ENCODE measurements at places on chromosomes 12 and 14. TPM values are rescaled to one million over a fixed set of nuclear protein-coding genes. Genes with fewer than 3 reads are reported as not detected.
A peak's percentile ranks its signal among the peaks of the same experiment; 100 is the strongest.

- H3K4me1 ChIP-seq: no peaks in the 10 kb centered on the region
- H3K27me3 ChIP-seq: peaks cover 2% of the 10 kb centered on the region
- no peak overlapping the region for H3K4me3 ChIP-seq
Observed at GRCh38 chr14:97010491-97011160, 213.4 kb downstream of the VRK1 start.

GRCh38 chr14:75295491-75296345 lies 17.1 kb downstream of the FOS start:
- no peaks in the 10 kb centered on the region for H3K36me3 ChIP-seq
- H3K4me3 ChIP-seq: peak overlapping the region; percentile 56
- H3K27ac ChIP-seq: peak overlapping the region; percentile 82
- H3K4me1 ChIP-seq: peaks cover 17% of the 10 kb centered on the region
- DNase-seq: peak; percentile 88

GRCh38 chr12:31018790-31019505 lies 54.7 kb upstream of the DDX11 start:
- H3K36me3 ChIP-seq: no peaks in the 10 kb centered on the region
- peak overlapping the region; percentile 9 for H3K4me3 ChIP-seq
- H3K27me3 ChIP-seq: peaks cover 13% of the 10 kb centered on the region
- no peak for DNase-seq
- peaks cover 30% of the 10 kb centered on the region for H3K4me1 ChIP-seq
- no peak overlapping the region for H3K27ac ChIP-seq

GRCh38 chr12:95371571-95371970 lies 102.4 kb upstream of the METAP2 start:
- no peak overlapping the region for H3K4me3 ChIP-seq
- peaks cover 2% of the 10 kb centered on the region for H3K27me3 ChIP-seq
- DNase-seq: no peak
- no peaks in the 10 kb centered on the region for H3K36me3 ChIP-seq
- H3K27ac ChIP-seq: no peak overlapping the region

GRCh38 chr14:20799892-20800544 lies 2.6 kb downstream of the RNASE1 start:
- H3K4me3 ChIP-seq: peak overlapping the region; percentile 81
- DNase-seq: peak; percentile 44
- H3K4me1 ChIP-seq: peaks cover 47% of the 10 kb centered on the region
- H3K27me3 ChIP-seq: peaks cover 8% of the 10 kb centered on the region

DNA sequence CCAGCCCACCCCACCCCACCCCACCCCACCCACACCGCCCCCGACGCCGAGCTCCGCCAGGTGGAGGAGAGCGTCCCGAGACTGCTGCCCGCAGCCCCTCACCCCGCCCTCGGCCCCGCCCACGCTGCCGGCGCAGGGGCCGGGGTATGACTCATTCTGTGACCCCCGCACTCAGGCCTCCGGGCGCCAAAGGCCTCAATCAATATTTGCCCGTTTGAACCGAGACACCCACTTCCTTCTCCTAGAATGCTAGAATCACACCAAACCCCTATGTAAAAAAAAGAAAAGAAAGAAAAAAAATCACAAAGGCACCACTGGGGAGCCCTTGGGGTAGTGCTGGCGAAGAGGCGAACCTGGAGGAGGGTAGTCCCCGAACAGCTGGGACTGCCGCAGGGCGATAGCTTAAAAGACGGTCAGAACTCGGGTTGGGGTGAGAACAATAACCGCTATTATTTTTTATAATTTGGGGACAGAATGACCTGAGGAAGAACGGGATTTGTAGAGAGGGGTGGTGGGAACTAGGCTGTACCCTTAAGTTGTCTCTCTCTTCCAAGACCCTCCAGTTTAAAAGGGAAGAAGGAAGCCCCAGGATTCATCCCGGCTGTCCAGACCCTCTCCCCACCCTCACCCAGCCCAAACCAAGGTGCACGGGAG lies 894 bp downstream of the KRT8 start:
- DNase-seq: peak; percentile 57
- peaks cover 9% of the 10 kb centered on the region for H3K27me3 ChIP-seq
- H3K4me1 ChIP-seq: peaks cover 40% of the 10 kb centered on the region

DNA sequence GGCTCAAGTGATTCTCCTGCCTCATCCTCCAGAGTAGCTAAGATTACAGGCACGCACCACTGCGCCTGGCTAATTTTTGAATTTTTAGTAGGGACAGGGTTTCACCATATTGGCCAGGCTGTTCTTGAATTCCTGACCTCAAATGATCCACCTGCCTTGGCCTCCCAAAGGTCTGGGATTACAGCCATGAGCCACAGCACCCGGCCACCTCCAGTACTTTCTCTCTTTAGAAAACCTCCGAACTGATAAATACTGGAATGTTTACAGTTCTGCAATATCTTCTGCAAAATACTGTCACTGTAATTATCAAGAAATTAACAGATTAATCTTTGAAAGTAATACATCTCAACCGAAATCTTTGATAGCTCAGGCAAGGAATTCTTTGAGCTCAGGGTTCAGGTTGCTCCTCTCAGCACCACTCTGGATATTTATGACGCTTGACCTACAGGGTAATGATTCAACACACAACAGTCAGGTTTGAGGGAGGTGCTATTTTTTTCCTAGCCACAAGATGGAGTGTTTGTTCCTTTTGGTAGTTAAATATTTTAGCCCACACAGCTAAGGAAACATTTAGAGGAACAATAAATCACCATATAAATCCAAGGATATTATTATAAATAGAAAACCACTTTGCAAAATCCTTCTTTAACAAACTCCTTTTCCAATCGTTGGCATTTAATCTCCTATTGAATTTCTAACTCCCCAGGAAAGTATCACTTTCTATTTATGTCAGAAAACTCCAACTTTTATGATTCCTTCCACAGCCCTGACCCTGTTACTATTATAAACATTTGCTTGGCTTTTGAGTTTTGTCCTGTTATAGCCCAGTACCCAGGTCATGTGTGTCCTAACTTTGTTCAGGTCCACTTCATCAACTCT lies 48.6 kb upstream of the GTF2A1 start:
- H3K4me1 ChIP-seq: peaks cover 42% of the 10 kb centered on the region
- H3K27me3 ChIP-seq: no peaks in the 10 kb centered on the region
- peak; percentile 42 for DNase-seq
- no peak overlapping the region for H3K4me3 ChIP-seq
- peaks cover 8% of the 10 kb centered on the region for H3K36me3 ChIP-seq

DNA sequence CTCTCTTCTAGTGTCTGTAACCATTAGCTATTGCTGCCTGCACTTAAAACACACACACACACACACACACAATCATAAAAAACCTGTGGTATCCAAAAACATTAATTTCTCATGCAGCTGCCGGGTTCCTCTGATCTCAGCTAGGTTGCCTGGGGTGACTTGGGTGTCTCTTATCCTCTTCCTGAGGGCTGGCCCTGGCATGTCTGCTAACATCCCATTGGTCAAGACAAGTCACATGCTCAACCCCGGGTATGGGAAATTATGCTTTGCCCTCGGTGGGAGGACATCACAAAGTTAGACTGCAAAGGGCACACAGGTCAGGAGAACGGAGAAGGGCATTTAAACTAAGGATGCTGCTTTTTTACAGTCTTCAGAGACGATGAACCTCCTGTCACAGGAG lies 55.7 kb downstream of the TRPV4 start:
- H3K27ac ChIP-seq: peak overlapping the region; percentile 81
- peaks cover 17% of the 10 kb centered on the region for H3K27me3 ChIP-seq
- H3K4me1 ChIP-seq: peaks cover 7% of the 10 kb centered on the region
- H3K36me3 ChIP-seq: peaks cover 7% of the 10 kb centered on the region

- peaks cover 8% of the 10 kb centered on the region for H3K27me3 ChIP-seq
- no peaks in the 10 kb centered on the region for H3K4me1 ChIP-seq
- no peak for DNase-seq
- no peak overlapping the region for H3K4me3 ChIP-seq
Observed at GRCh38 chr14:95562892-95563685, 28.2 kb downstream of the GLRX5 start.

DNA sequence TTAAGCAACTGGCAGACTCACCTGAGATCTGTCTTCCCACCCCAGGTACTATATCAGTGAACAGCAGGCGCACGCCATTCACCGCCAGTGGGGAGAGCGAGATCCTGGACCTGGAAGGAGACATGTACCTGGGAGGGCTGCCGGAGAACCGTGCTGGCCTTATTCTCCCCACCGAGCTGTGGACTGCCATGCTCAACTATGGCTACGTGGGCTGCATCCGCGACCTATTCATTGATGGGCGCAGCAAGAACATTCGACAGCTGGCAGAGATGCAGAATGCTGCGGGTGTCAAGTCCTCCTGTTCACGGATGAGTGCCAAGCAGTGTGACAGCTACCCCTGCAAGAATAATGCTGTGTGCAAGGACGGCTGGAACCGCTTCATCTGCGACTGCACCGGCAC lies 544.5 kb downstream of the NRXN3 start:
- H3K4me3 ChIP-seq: no peak overlapping the region
- H3K36me3 ChIP-seq: no peaks in the 10 kb centered on the region
- no peak overlapping the region for H3K27ac ChIP-seq

- DNase-seq: no peak
- peaks cover 2% of the 10 kb centered on the region for H3K27me3 ChIP-seq
- no peaks in the 10 kb centered on the region for H3K4me1 ChIP-seq
- no peaks in the 10 kb centered on the region for H3K36me3 ChIP-seq
Observed at GRCh38 chr14:20247646-20248246, 8.7 kb downstream of the OR11H4 start.

GRCh38 chr14:23626946-23627345 lies 9.2 kb upstream of the DHRS2 start:
- no peak for DNase-seq
- H3K4me1 ChIP-seq: peaks cover 8% of the 10 kb centered on the region
- peaks cover 1% of the 10 kb centered on the region for H3K27me3 ChIP-seq
- H3K4me3 ChIP-seq: no peak overlapping the region
- H3K36me3 ChIP-seq: peaks cover 3% of the 10 kb centered on the region

DNA sequence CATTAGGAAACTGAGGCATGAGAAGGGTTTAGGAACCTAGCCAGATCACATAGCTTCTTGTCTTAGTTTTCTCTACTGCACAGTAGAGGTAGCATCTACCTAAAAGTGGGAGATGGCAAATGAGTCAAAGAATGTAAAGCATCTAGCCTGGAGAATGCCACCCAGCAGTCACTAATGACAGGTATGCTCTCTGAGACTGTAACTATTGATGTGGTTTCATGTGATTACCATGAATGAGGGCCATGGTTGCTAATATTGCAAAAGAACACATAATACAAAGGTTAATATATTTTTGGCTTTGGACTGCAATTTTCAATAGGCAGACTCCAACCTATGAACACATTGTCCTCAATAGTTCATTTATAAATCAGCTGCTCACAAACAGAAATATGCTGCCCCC lies 389.9 kb downstream of the GRIN2B start:
- DNase-seq: no peak
- peaks cover 31% of the 10 kb centered on the region for H3K4me1 ChIP-seq
- peak overlapping the region; percentile 99 for H3K27ac ChIP-seq
- H3K4me3 ChIP-seq: no peak overlapping the region
- no peaks in the 10 kb centered on the region for H3K36me3 ChIP-seq

DNA sequence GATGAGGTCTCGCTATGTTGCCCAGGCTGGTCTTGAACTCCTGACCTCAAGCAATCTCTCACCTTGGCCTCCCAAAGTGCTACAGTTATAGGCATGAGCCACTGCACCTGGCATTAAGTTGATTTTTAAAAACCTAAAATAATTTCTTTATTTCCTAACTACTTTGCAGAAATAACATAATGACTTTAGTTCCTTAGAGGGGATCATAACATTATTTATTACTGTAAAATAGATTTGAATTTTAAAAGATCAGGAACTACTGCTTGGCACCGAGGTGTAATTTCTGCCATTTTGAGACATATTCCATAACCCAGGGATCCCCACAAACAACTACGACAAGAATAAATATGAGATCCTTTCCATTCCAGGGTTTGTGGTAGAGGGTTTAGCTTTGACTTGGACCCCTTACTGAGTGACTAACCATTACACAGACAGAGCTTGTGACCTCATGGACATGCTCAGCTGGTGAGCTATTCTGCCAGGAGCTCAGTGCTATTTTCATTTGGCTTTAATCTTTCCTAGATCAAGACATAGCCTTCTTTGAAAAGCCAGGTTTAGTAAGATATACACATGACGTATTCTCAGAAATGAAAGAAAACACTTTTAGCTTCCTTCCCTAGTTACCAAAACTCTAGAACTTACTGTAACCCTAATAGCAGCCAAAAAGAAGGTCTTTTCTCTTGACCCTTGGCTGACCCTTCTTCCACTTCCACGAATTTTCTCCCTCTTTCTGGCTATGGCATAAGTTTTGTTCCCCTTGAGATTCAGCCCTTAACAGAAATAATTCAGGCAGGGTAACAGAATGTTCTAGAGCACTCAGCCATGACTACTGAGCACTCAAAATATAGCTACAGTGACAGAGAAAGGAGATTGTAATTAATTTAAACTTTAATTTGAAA lies 75.1 kb upstream of the NUDT4 start:
- peaks cover 2% of the 10 kb centered on the region for H3K27me3 ChIP-seq
- H3K4me1 ChIP-seq: no peaks in the 10 kb centered on the region
- H3K27ac ChIP-seq: no peak overlapping the region
- H3K36me3 ChIP-seq: no peaks in the 10 kb centered on the region
- H3K4me3 ChIP-seq: no peak overlapping the region
- DNase-seq: no peak

The FKBP4 gene
- 39.6 TPM for total RNA-seq

The NGB gene
- total RNA-seq: not detected

The PIWIL1 gene
- total RNA-seq: not detected

The KLRD1 gene
- 0.49 TPM for total RNA-seq

The C12orf56 gene
- total RNA-seq: 0.62 TPM

The HNF1A gene
- not detected for total RNA-seq

The RDH16 gene
- 0.82 TPM for total RNA-seq

The RFLNA gene
- 13.3 TPM for total RNA-seq

The TBX3 gene
- 0.41 TPM for total RNA-seq

The PPP1R1A gene
- total RNA-seq: 1.3 TPM

The KRT82 gene
- not detected for total RNA-seq

The CIROP gene
- not detected for total RNA-seq

The OTOGL gene
- total RNA-seq: 0.31 TPM

The TTC9 gene
- total RNA-seq: 16.9 TPM

All from endothelial cell (in vitro differentiated cells).